Skin of body (tissue), 3 donors: ENCODE measurements at places on chromosomes 2 and 18. TPM values are rescaled to one million over a fixed set of nuclear protein-coding genes. Genes with fewer than 3 reads are reported as not detected.

DNAJC5G gene
- total RNA-seq = not detected

- DNase-seq = no peak
Observed at GRCh38 chr2:45843136-45843535, 191.7 kb downstream of the PRKCE start.

GRCh38 chr18:7436166-7436565, 130.9 kb upstream of the PTPRM start:
- no peak for DNase-seq

DNA sequence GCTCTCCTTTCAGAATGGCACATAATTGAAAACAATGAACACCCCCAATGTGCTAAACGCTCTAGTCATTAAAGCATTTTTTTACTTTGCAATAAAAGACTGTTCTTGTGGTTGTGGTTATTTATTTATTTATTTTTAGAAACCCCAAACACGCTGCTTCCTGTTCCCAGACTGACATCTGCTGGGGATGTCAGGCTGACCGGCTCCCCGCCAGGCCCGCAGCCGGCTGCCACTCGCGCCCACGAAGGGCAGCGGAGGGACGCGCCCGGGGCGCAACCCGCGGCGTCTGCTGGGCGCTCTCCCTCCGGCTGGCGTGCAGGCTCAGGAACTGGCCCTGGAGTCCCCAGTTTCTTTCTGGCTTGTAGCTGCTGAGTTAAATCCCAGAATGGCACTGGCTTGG, 83.1 kb upstream of the SP3 start:
- no peak for DNase-seq

DNA sequence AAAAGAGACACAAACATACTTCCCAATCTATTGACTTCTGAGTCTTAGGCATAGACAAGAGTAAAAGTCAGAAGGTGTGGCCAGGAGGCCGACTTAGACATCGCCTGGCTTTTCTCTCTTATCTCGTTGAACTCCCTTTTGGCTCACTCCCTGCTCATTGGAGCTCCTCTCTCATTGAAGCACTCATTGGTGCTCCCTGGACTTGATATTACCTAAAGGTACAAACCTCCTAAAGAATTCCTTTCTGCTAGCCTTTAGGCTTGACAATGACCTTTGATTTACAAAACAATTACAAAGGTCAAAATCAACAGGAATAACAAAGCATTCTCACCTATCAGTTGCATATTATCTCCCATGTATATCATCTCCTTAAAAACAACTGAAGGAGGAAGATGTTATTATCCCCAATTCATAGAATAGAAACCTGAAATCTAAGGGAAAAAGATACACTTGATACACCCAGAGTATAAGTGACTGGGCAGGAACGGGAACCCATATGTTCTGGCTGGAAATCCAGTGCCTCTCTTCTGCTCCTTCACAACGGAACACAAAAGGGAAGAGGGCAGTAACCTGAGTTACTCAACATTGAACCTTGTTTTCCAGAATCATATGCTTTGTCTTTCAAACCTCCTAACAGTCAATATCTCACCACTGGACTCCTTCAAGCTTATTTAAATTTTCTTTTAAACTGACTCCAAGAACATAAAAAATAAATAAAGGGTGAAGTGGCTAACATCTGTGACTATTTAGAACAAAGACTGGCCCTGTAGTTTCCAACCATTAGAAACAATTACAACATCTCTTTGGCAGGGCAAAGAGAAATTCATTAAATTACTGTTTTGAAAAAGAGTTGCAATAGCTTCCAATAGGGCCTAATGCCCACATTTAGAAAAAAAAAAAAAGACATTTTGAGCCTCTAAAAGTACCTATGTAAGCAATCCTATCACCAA, 1247.9 kb downstream of the LRP1B start:
- DNase-seq = no peak

- no peak for DNase-seq
Observed at GRCh38 chr18:56302156-56302555, 336.2 kb downstream of the TXNL1 start.

DNA sequence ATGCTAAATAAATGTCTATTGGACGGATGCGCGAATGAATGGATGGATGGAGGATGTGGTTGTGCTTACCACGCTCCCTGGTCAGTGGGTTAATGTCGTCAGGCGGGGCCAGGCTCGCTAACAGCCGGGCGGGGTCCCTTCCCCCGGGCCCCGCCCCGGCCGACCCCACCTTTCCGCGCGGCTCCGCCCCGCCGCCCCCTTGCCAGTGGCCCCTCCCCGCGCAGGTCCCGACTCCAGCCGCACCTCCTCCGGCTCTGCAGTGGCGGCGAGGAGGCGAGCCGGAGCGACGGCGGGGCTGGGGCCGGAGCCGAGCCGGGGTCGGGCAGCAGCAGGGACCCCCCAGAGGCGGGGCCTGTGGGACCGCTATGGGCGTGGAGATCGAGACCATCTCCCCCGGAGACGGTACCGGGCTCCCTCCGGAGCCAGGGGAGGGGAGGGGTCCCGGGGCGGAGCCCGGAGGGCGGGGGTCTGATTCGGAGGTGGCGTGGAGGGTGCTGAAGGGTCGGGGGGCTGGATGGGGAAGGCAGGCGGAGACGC, at the start of gene FKBP1B:
Gene FKBP1B (plus strand): TSS at position 257 of the 537 bp plus-strand sequence. CDS start 109 bp downstream, at position 366.
- DNase-seq = no peak

ZSWIM2 gene
- total RNA-seq = not detected

DNA sequence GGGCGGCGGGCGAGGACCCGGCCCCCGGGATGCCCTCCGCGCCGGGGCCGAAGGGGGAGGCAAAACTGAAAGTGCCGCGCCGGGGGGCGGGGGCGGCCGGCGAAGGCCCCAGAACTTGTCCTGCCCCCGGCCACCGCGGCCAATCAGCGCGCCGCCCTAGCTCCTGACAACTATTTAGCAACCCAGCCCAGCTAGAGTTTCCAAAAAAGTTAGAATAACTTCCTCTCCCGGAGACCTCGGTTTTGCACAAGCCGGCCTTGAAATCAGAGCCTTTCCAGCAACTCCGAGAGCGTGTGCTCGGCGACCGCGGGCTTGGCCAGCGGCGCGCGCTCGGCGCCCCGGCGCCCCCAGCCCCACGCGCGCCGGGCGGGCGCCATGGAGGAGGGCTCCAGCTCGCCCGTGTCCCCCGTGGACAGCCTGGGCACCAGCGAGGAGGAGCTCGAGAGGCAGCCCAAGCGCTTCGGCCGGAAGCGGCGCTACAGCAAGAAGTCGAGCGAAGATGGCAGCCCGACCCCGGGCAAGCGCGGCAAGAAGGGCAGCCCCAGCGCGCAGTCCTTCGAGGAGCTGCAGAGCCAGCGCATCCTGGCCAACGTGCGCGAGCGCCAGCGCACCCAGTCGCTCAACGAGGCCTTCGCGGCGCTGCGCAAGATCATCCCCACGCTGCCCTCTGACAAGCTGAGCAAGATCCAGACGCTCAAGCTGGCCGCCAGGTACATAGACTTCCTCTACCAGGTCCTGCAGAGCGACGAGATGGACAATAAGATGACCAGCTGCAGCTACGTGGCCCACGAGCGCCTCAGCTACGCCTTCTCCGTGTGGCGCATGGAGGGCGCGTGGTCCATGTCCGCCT, at the start of gene TWIST2:
Gene TWIST2 (plus strand): TSS at position 245 of the 850 bp plus-strand sequence. CDS start 131 bp downstream, at position 376.
- DNase-seq = peak; percentile 95
